T1000 (cell line): ENCODE measurements at places on chromosomes 5 and 9.
A peak's percentile ranks its signal among the peaks of the same experiment; 100 is the strongest.

GRCh38 chr5:153523831-153524230 is 33.4 kb downstream of the GRIA1 start:
- DNase-seq, result peak; percentile 6

- DNase-seq, result no peak
Measured at GRCh38 chr9:36874921-36875320, 159.1 kb downstream of the PAX5 start.

DNA sequence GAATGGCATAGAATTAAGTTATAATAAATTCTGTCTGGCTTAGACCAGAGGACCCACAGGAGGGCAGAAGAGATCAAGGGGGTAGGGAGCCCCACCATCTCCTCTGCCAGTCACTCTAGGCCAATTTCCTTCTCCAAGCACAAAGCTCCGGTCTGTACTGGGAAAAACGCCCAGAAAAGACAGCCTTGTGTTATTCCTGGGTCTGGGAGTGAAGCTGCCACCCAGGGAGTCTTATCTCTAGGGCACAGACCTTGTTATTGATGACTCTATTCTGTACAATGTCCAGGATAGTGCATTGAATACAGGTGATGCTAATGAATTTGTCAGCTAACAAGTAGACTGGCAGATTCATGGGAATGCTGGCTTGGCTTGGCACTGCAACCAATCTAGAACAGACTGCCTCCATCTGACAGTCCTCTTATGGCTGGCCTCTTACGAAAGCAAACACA is 60.7 kb downstream of the MED27 start:
- no peak for DNase-seq

- DNase-seq, result no peak
Measured at GRCh38 chr9:92270511-92270910, 23.0 kb downstream of the IARS1 start.

GRCh38 chr5:113293068-113293974 is 141.5 kb downstream of the TSSK1B start:
- DNase-seq, result no peak

GRCh38 chr5:10432059-10433008 is 9.3 kb upstream of the ROPN1L start:
- no peak for DNase-seq

DNA sequence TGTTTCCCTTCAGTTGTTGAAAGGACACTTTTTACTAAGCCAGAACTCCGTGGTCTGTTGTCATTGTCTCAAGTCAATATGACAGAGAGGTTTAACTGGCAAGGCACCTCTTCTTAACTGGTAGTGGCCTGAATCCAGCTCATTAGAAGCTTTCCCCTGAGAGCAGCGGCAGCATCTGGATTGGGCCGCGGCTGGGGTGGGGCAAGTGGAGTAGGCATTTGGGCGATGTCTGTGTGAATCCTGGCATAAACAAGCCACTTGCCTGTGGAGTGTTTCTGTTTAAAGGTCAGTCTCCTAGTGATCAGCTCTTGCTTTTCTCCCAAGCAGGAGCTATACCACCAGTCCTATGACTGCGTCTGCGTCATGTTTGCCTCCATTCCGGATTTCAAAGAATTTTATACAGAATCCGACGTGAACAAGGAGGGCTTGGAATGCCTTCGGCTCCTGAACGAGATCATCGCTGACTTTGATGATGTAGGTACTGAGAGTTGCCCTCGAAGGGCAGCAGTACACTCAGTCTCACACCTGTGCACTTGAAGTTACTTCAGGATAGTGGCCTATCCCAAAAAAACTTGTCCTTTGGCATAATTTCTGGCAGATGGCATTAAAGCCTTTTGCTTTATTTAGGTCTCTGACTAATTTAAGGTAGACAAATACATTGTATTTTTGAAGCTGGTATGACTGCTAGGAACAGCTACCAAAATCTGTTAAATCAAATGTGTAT is 48.9 kb downstream of the CFAP90 start:
- no peak for DNase-seq

- DNase-seq, result no peak
Measured at GRCh38 chr9:115980976-115981375, 172.6 kb upstream of the PAPPA start.

- peak; percentile 44 for DNase-seq
Measured at GRCh38 chr9:88747768-88748167, 212.8 kb downstream of the NXNL2 start.
